ENCODE measurements at places on chromosomes 4 and X. TPM values are rescaled to one million over a fixed set of nuclear protein-coding genes. Genes with fewer than 3 reads are reported as not detected.

DNA sequence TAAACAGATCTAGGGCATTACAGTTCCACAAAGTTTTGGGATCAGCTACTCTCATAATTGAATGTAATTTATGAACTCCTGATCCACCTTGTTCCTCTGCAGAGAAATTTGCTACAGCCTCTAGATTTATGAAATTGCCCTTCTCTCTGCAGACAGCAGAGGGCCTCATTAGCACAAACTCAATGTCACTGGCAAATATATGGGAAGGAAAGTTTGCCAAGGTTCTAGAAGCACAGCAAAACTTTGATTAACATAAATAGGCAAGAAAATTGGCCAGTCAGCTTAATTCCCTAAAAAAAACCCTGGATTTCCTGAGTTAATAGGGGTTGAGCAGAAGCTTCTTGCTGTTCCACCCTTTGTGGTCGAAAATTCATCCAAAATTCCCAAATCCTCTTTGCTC is 31.5 kb downstream of the PRPS1 start:
- DNase-seq, result no peak

- no peak for DNase-seq
Measured at GRCh38 chrX:88416002-88416401, 331.0 kb upstream of the CPXCR1 start.

GRCh38 chrX:10761447-10761846 is 141.1 kb upstream of the MID1 start:
- DNase-seq, result no peak

GRCh38 chr4:101218346-101218745 is 129.0 kb downstream of the PPP3CA start:
- DNase-seq, result no peak

GRCh38 chr4:98150092-98150761 is 7.0 kb upstream of the STPG2 start:
- peak; percentile 33 for DNase-seq

GRCh38 chrX:11244636-11245035 is 48.6 kb upstream of the AMELX start:
- DNase-seq, result no peak

DNA sequence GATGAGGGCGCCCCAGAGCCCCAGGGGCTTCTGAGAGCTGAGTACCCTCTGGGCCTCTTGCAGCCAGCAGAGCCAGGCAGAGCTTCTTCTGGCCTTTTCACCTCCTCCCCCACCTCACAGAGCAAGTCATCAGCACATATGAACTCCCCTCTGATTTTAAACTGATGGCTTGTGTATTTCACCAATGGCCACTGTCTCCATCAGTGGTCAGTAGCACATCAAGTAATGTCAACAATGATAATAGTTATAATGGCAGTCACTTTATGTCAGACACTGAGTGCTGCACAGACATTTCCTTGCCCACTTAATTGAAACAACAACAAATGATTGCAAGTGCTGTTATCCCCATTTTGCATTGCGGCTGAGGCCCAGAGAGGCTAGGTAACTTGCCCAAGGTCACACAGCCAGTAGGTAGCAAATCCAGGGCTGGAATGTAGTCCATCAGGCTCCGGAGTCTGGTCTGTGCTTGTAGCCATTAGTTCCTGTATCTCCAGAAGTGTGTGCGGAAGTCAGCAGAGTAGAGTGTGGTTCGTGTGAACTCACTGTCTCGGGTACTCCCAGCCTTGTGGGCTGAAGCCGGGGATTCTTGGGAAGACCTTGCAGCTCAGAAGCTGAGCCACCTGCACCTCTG is 3.0 kb downstream of the ATP2B3 start:
- no peak for DNase-seq

CT55 gene
- not detected for total RNA-seq

C4orf54 gene
- not detected for total RNA-seq

FAM47A gene
- total RNA-seq, result not detected

RENBP gene
- 14.3 TPM for total RNA-seq

FGF13 gene
- not detected for total RNA-seq

CXCL6 gene
- not detected for total RNA-seq
